ENCODE measurements at places on chromosomes 12 and 14.
A peak's percentile ranks its signal among the peaks of the same experiment; 100 is the strongest.

- peak; percentile 32 for DNase-seq
Measured at GRCh38 chr14:61329478-61330051, 8.2 kb downstream of the PRKCH start.

- DNase-seq: no peak
Measured at GRCh38 chr12:91074154-91074709, 16.4 kb upstream of the KERA start.

GRCh38 chr14:24251880-24252288 is 9.5 kb upstream of the TINF2 start:
- no peak for DNase-seq

GRCh38 chr12:122730215-122731014 is at the start of gene HCAR1:
HCAR1 (minus strand) TSS chr12:122730844; CDS start chr12:122730339, 505 bp downstream.
- peak; percentile 20 for DNase-seq

DNA sequence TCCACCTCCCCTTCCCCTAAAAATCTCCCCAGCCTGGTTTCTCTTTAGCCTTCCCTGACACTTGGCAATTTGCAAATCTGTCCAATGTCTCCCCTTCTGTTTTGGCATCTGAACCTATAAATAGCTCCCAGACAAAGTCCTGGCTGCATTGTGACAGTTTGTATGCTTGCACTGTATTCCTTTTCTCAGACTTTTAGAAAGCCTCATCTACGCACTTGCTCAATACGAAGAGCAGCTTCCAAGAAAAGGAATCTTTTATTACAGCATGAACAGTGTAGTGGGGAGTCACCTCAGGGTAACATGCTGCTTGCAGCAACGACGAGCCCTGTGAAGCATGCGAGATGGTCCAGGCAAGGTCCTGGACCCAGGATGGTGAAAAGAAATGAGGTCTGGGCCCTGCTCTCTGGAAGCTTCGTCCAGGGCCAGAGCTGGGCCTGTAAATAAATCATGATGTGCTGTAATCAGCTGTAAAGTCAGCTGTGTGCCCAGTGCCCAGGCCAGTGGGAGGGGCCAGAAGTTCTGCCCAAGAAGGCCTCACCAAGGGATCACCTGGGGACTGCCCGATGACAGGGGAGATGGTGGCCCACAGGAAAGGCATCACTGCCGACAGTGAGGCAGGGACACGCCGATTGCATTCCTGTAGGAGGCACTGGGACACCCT is 88.3 kb downstream of the RIN3 start:
- no peak for DNase-seq

GRCh38 chr14:39884091-39884490 is 451.9 kb upstream of the FBXO33 start:
- no peak for DNase-seq

GRCh38 chr12:18653465-18653864 is 84.3 kb downstream of the PLCZ1 start:
- no peak for DNase-seq

All from CD4-positive, alpha-beta T cell treated with Interleukin-12 subunit alpha and Interleukin-12 subunit beta, for 1 hour (primary cell).